ENCODE measurements at places on chromosomes 6 and 20.

DNA sequence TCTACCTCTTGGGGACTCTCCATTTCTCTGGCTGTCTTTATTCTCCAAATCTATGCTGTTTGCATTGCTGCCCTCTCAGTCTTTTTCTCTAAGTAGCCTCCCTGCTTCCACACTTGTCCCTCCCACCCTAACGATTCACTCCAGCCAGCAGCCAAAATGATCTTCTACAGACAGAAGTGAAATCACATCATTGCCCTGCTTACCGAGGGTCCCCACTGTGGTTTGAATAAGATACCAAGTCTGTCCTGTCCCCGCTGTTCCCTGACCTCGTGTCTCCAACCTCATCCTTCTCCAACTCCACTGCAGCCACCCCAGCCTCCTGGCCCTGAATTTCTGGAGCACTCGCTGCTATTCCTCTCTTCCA is 11.5 kb upstream of the OCSTAMP start:
- no peak for DNase-seq

DNA sequence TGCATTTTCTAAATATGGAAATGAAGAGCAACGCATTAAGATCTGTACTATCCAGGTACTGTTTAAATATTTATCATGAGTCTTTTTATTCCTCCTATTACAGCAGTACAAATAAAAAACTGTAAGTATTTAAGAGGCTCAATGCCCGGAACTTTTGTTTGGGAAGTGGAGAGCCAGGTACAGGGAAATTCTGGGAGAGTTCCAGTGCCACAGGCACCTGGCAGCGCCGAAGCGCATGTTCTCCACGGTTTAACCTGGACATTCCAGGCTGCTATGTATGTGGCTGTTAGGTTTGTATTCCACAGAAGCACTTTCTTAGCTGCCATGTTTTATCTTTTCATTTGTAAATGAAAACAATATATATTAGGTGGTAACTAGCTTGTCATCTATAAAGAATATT is 81.7 kb downstream of the PREP start:
- no peak for DNase-seq

- no peak for DNase-seq
Measured at GRCh38 chr6:157983406-157984119, 1.9 kb downstream of the SYNJ2 start.

- DNase-seq = no peak
Measured at GRCh38 chr6:24743265-24743943, 24.4 kb upstream of the C6orf62 start.

- DNase-seq = no peak
Measured at GRCh38 chr6:373773-374724, 17.5 kb upstream of the IRF4 start.

- no peak for DNase-seq
Measured at GRCh38 chr6:166105341-166106075, 62.1 kb downstream of the TBXT start.

DNA sequence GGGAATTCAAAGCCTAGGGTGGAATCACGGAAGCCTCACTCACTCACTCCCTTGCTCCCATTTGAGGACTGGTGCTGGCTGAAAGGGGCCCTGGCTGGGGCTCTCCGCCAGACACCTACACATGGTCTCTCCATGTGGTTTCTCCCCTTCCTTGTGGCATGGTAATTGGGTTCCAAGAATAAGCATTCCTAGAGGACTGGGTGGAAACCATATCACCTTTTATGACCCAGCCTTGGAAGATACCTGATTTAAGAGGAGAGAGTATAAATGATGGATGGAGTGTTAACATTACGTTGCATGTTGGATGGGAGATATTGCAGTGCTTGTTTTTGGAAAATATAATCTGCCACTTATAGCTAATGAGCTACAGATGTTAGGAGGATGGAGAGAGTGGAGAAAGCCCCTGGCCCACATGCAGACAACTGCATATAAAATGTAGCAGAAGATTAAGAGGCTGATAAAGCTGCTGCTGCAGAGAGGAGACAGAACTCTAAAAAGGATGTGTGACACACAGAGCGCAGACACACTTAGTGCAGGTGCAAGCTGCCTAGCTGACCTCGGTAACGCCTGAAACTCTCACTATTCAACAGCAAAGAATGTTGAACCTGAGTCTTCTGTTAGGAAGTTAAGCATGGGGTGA is 23.3 kb upstream of the CDKN1A start:
- DNase-seq = no peak

- no peak for DNase-seq
Measured at GRCh38 chr20:62163986-62164762, 18.7 kb upstream of the MTG2 start.

DNA sequence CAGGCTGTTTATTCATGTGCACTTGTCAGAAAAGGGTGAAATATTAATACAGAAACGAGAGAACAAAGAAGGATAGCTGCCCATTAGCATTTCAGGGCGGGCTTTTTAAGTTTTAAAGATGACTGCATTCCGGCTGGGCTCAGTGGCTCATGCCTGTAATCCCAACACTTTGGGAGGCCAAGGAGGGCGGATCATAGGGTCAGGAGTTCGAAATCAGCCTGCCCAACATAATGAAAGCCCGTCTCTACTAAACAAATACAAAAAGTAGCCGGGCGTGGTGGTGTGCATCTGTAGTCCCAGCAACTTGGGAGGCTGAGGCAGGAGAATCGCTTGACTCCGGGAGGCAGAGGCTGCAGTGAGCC is 130.5 kb downstream of the HFE start:
- DNase-seq = no peak

DNA sequence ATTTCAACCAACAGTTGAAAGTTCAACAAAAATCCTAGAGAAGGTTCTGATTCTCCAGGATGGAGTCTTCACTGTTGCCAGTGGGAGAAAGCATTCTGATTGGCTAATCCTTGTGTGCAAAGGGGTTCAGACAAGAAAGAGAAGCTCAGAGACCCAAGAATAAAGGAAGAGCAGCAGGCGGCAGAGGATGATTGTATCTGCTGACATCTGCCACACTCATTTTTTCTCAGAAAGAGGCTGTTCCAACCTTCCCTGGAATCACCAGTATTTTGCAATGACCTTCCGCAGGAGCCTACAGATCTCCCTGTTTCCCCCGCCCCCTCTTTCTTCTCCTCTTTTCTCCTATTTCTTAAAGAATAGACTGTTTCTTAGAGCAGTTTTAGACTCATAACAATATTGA is 376.7 kb downstream of the CDH26 start:
- no peak for DNase-seq

- no peak for DNase-seq
Measured at GRCh38 chr20:4120921-4121321, 105.6 kb upstream of the RNF24 start.

DNA sequence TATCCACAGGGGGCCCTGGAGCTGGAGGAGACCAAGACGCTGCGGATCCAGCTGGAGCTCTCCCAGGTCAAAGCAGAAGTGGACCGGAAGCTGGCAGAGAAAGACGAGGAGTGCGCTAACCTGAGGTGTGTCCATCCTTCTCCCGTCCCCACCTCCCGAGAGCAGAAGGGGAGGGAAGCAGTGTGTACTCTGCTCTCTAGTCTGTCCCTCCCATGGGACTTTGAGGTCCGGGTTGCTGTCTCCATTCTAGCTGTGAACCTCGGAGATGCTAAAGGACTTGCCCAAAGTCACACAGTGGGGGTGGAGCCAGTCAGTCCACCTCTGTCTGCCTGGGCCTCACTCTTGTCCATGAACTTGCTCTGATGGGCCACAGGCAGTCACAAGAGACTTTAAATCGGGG is 44.1 kb downstream of the MYH7B start:
- no peak for DNase-seq

DNA sequence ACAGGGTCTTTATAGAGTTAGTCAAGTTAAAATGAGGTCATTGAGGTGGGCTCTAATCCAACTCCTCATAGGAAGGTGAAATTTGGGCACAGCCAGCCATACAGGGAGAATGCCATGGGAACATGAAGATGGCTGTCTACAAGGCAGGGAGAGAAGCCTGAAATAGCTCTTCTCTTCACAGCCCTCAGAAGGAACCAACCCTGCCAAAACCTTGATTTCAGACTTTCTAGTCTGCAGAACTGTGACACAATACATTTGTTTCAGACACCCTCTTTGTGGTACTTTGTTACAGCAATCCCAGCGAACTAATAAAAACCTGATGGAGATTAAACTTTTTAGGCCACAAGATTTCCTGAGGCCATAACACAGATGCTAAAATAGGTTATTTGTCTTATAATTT is 43.1 kb upstream of the HECA start:
- DNase-seq = no peak

DNA sequence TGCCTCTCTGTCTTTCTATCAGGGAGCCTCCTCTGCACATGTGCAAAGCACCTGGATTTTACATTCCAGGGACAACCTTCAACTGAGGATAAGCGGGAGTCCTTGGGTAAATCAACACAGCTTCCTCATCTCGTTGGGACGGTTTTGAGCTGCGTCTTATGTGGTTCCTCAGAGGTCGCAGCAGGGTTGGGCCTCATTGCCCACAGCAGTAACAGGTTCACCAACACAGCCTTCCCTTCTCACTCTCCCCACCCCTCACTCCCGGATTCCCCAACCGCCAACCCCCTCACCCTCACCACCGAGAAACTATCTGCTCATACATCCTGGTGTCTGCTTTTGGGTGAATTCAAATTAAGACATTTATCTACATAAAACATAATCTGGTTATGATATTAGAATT is 155.8 kb upstream of the GGTLC1 start:
- DNase-seq = no peak
